ENCODE measurements at places on chromosomes 5 and 9.

- DNase-seq = no peak
These were observed 71.4 kb downstream of the GABBR2 start for GRCh38 chr9:98637381-98637780.

DNA sequence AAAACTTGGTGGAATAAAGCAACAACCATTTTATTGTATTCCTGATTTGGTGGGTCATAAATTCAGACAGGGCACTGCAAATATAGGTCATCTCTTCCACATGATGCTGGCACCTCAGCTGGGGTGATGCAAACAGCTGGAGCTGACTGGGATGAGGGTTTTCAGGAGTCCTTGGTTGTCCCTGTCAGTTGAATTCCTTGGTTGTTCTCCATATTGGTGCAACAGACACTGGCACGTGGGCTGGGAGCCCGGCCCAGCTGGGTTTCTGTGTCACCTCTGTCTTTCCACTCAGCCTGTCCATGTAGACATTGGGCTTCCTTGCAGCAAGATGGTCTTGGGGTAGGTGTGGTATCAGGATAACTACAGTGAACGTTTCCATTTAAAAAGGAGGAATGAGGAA, 518.0 kb upstream of the MEF2C start:
- no peak for DNase-seq

GRCh38 chr5:157519579-157520253, 55.9 kb downstream of the ADAM19 start:
- peak; percentile 81 for DNase-seq

GRCh38 chr5:150846654-150847333, 473 bp downstream of the IRGM start:
- peak; percentile 71 for DNase-seq

DNA sequence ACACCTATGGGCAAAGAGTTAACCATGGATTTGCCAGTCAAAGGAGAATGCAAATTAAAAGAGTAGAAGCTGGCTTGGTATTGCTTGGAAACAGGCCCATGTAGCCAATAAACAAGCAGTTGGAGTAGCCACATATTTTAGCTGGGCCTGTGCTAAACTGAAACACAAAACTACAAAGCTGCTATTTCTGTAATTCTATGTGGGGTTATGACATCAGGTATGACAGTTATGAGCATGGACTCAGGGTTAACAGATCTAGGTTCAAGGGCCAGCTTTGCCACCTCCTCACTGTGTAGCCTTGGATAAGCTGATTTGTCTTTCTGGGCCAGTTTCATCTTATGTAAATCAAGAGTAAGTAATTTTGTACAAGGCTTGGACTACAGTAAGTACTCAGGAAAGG, 142.7 kb downstream of the PIP5K1B start:
- DNase-seq = peak; percentile 15

DNA sequence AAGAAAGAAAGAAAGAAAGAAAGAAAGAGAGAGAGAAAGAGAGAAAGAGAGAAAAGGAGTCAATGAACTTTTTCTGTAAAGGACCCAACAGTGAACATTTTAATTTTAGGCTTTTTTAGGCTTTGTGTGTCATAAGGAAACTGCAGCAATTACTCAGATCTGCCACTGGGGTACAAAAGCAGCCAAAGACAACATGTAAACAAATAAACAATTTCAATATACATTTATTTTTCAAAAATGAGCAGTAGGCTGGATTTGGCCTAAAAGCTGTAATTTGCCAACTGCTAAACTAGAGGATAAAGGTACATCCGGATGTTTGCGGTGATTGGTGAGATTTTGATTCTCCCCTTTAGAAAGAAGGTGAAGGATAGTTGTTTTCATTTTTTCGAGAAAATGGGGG, 143.6 kb downstream of the CEMIP2 start:
- DNase-seq = no peak

- no peak for DNase-seq
These were observed 177.7 kb downstream of the CPLANE1 start for GRCh38 chr5:37071487-37071886.

DNA sequence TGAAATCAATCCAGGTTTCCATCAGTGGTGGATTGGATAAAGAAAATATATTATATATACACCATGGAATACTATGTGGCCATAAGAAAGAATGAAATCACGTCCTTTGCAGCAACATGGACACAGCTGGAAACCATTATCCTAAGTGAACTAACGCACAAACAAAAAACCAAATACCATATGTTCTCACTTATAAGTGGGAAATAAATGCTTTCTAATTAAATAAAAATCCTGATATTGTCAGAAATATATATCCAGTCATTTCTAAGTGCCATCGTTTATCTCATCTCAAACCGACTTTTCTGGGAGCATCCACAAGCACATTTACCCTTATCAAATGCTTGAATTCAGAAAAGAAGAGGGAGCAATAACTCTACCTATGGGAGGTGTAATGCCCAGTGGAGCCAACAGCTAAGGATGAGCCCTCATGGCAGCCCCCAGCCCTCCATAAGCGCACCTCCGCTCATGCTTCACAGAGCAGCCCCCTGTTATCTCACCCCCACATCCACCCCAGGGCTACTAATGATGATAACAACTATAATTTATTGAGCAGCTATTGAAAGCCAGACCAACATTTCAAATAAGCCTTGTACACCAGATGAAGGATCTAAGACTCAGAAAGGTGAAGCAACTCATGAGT, 101.7 kb upstream of the SPOCK1 start:
- DNase-seq = no peak

- no peak for DNase-seq
These were observed 492.6 kb downstream of the CTNND2 start for GRCh38 chr5:11411621-11412020.

DNA sequence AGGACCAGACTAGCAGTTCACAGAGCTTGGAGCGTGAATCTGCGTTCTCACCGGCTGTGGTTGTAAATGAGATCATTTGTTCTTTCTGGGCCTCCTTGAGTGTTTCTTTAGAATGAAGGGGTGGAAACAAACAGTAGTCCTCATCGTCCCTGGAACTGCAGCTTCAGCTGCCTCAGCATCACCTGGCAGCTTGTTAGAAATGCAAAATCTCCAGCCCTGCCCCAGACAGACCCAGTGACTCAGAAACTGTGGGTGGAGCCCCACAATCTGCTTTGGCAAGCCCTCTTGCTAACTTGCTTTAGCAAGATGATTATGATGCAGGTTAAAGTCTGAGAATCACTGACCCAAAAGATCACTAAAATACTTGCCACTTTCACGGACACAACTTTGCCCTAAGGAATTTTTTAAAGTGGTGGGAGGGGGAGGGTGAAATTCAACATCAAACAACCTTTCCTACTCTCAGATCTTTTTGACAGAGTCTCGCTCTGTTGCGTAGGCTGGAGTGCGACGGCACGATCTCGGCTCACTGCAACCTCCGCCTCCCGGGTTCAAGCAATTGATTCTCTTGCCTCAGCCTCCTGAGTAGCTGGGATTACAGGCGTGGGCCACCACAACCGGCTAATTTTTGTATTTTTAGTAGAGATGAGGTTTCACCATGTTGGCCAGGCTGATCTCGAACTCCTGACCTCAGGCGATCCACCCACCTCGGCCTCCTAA, 86.0 kb downstream of the BRINP1 start:
- DNase-seq = no peak

DNA sequence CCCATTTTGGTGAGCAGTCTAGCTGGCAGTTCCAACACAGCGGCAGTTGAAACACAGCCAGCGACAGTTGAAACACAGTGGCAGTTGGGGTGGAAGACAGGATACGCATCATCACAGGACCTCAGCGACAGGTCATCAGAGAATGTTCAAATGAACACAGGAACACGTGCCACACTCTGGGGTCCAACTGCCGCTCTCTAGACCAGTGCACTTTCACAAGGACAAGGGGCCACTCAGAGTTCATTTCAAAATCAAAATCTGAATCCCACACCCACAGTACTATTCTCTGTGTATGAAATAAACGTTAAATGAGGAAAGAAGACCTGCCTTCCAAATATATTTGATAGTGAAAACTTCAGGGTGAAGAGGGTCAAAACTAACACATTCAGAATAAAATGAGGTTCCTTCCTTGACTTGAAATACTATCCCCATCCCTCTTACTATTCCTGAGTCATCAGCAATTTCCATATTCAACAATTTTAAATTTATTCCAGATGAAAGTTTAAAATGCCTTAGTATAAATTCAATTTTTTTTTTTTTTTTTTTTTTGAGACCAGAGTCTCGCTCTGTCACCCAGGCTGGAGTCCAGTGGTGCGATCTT, 53.0 kb upstream of the SIMC1 start:
- no peak for DNase-seq

GRCh38 chr9:93161786-93162562, 22.0 kb upstream of the WNK2 start:
- DNase-seq = no peak

GRCh38 chr5:140966293-140967225, at the start of gene PCDHAC2:
Gene PCDHAC2, plus strand, starts transcription at chr5:140966476. Its CDS starts 291 bp downstream, at chr5:140966767.
- DNase-seq = no peak

All from GM13977 (cell line).